ENCODE measurements at places on chromosomes 4 and X. TPM values are rescaled to one million over a fixed set of nuclear protein-coding genes. Genes with fewer than 3 reads are reported as not detected.

PCDH11X gene
- not detected for total RNA-seq

ABRAXAS1 gene
- 46.1 TPM for total RNA-seq

HGFAC gene
- not detected for total RNA-seq

LANCL3 gene
- total RNA-seq: 0.53 TPM

DNA sequence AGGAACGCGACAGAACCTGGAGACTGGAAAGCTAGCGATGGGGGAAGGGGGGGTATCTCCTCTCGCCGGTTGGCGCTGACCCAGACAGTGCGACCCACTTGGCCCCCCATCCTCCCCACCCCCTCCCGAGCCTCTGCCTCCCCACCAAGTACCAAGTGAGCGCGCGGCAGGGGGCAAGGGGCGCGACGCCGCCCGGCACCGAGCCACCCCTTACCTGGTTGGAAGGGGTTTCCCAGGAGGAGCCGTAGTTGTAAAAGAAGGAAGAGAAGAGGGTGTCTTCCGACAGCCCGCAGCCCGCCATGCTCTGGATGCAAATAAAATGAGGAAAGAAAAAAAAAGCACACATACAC lies 112.2 kb downstream of the DHX15 start:
- no peak overlapping the region for H3K27ac ChIP-seq
- H3K4me3 ChIP-seq: peak overlapping the region; percentile 29
- no peak for DNase-seq
- H3K36me3 ChIP-seq: no peaks in the 10 kb centered on the region
- H3K27me3 ChIP-seq: peaks cover 21% of the 10 kb centered on the region

- peaks cover 5% of the 10 kb centered on the region for H3K36me3 ChIP-seq
- DNase-seq: no peak
- no peaks in the 10 kb centered on the region for H3K4me1 ChIP-seq
- H3K27ac ChIP-seq: no peak overlapping the region
- H3K4me3 ChIP-seq: no peak overlapping the region
- H3K27me3 ChIP-seq: no peaks in the 10 kb centered on the region
Observed at GRCh38 chr4:105236916-105237311, 90.2 kb downstream of the TET2 start.

GRCh38 chrX:82087699-82088098 lies 885.8 kb downstream of the SH3BGRL start:
- H3K27ac ChIP-seq: no peak overlapping the region
- H3K4me1 ChIP-seq: peaks cover 6% of the 10 kb centered on the region
- no peaks in the 10 kb centered on the region for H3K36me3 ChIP-seq
- H3K4me3 ChIP-seq: no peak overlapping the region
- no peaks in the 10 kb centered on the region for H3K27me3 ChIP-seq
- no peak for DNase-seq

DNA sequence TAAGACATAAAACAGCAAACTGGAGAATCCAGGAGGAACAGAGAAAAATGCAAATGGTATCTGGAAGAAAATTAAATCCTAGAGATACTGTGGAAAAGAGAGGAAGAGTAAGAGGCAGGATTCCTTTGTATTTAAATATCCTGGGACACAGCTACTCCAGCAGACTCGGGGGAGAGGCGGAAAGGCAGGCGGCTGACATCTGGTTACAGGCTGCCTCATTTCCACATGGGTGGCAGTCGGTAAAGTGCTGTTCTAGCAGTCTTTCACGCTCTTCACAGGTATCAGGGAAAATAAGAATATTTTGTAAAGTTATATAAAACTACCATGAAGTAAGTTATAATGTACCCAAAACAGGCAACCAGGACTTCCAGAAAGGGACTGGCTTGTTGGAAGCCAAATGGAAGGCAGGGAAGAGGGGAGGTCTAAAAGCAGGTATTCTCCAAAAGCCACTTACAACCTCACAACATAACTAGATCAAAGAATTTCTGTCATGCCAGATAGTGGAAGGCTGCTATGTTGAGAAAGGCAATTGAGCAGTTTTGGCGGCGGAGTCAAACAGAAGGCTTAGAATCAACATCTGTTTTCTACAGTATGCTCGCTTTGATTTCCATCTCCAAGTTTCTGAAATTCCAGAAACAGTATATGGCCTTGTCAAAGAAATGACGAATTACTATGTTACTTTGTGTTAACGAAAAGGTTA lies 1.3 kb upstream of the TIGD2 start:
- H3K4me1 ChIP-seq: peaks cover 15% of the 10 kb centered on the region
- no peaks in the 10 kb centered on the region for H3K36me3 ChIP-seq
- H3K4me3 ChIP-seq: peak overlapping the region; percentile 55
- no peaks in the 10 kb centered on the region for H3K27me3 ChIP-seq
- peak; percentile 5 for DNase-seq

DNA sequence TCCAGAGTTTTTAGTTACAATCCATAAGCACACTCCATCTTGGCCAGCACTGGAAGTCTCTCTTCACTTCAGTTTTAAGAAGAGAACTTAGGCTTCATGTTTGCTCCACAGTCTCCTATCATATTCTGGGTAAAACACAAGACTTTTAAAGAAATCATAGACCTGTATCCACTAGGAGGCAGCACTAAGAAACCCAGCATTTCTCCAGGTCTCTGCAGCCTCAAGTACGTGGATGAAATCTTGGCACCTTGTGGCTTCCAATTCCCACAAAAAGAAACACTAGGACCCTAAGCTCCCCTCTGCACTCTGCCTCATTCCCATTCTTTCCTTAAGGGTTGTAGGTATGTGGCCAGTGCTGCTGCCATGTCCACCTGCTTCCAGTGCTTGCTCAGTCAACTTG lies 367.3 kb upstream of the CASK start:
- no peak overlapping the region for H3K4me3 ChIP-seq
- H3K27me3 ChIP-seq: no peaks in the 10 kb centered on the region
- H3K4me1 ChIP-seq: no peaks in the 10 kb centered on the region
- H3K36me3 ChIP-seq: no peaks in the 10 kb centered on the region
- no peak for DNase-seq

GRCh38 chr4:142354041-142354440 lies 492.1 kb downstream of the INPP4B start:
- no peak for DNase-seq
- peaks cover 82% of the 10 kb centered on the region for H3K4me1 ChIP-seq
- no peaks in the 10 kb centered on the region for H3K36me3 ChIP-seq
- no peak overlapping the region for H3K4me3 ChIP-seq

GRCh38 chr4:15947684-15948083 lies 9.1 kb upstream of the FGFBP1 start:
- no peak for DNase-seq
- no peak overlapping the region for H3K27ac ChIP-seq
- no peaks in the 10 kb centered on the region for H3K36me3 ChIP-seq
- no peaks in the 10 kb centered on the region for H3K27me3 ChIP-seq
- no peak overlapping the region for H3K4me3 ChIP-seq

GRCh38 chr4:112485930-112486329 lies 30.1 kb downstream of the NEUROG2 start:
- H3K27ac ChIP-seq: no peak overlapping the region
- H3K4me1 ChIP-seq: no peaks in the 10 kb centered on the region
- no peak overlapping the region for H3K4me3 ChIP-seq
- H3K27me3 ChIP-seq: no peaks in the 10 kb centered on the region

Measured in naive thymus-derived CD4-positive, alpha-beta T cell (primary cell).